Stimulated activated CD8-positive, alpha-beta memory T cell treated with anti-CD3 and anti-CD28 coated beads, Interleukin-2, amount 100 ng/mL, for 1 hour (primary cell): ENCODE measurements at places on chromosomes 12 and 14.

GRCh38 chr12:110004598-110004997 lies 5.4 kb downstream of the ANKRD13A start:
- no peak for DNase-seq

- DNase-seq: no peak
These were observed 419.9 kb upstream of the ATP2B1 start for GRCh38 chr12:90128526-90128925.

DNA sequence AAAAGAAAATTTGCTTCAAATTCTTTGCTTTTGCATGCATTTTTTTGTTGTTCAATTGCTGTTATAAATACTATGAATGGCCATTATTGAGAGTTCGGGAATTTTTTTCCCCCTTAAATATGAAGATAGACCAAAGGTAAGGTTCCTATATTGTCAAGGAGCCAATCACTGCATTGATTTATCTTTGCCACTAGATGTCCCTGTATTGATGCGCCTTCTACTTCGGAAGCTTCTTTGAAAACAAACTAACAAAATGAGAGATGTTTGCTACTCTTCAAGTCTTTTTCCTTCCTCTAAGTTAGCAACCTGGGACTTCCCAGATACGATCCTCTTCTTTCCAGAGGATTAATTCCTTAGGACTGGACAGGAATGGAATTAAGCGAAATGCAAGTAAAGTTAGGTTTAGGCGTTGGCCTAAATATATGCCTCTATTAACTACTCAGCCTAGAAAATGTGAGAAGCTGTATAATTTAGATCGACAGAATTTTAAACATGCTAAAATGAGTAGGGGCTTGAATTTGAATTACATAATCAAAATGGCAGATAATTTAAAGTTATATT lies 318.1 kb downstream of the AEBP2 start:
- DNase-seq: no peak

DNA sequence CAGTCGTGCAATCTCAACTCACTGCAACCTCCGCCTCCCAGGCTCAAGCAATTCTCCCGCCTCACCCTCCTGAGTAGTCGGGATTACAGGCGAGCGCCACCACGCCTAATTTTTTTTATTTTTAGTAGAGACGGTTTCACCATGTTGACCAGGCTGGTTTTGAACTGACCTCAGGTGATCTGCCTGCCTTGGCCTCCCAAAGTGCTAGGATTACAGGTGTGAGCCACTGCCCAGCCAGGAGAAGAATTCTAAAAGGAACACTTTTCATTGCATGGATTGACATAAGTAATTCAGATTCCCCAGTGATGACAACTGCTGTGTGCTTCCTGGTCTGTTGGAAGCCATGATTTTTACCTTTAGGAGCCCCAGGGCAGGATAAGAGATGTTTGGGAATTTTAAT lies 22.1 kb downstream of the DMAC2L start:
- DNase-seq: no peak

DNA sequence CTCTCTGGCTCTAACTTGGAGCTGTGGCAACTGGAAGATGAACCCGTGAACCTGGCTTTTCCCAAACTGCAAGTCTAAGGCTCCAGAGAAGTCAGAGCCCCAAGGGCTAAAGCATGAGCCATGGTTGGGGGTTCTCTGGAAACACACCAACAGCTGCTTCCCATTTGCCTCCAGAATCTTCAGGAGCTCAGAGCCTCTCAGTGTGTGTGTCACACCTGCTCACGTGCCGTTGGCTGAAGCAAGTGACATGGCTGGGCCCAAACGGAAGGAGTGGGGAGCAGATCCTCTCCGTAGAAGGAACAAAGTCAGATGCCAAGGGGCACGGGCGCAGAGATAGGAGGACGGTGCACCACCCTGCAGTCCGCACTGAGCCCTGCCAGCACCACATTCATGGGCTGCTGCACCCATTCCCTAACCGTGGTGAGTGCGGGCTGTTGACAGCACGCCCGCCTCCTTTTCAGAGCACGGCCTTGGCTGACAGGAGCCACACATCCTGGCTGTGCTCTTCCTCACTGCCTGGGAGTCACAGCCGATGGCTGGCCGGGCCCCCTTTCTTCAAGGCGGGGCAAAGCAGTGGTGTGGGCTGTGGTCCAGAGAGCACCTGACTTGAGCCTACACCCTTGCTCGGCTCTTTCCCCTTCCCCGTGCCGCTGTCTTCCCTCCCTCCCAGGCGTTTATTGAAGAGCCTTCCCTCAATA lies 16.6 kb upstream of the TRAF3 start:
- no peak for DNase-seq

DNA sequence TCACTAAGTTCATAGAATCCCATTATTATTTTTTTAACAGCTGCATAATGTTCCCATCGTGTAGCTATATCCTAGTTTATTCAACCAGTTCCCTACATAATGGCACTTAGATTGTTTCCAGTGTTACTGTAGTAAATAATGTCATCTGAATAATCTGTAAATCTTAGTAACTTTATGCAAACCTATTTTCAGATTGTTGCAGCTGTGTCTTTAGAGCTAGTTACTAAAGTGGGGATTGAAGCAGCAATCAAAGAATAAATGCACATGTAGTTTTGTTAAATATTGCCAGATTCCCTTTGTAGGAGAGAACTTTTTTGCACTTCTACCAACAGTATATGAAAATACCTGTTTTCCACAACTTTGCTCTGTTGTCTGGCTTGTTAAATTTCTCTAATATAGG lies 13.1 kb downstream of the ARID2 start:
- no peak for DNase-seq

- no peak for DNase-seq
These were observed 19.5 kb downstream of the GPR68 start for GRCh38 chr14:91225025-91225424.

DNA sequence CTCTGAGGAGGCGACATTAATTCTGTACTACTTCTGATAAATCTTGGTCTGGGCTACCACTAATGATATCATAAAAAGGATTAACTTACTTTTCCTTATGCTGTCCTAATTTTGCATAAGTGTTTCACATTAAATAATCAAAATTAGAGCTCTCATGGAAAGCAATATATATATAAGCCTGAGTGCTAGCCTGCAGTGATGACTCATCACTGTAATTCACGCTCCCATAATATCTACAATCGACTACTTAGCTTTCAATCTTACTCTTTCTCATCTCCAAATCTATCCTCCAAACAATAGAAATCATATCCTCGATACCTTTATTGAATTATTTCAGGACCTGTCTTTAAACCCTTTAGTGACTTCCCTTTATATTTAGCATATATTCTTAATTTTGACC lies 701.3 kb downstream of the RERGL start:
- DNase-seq: no peak

GRCh38 chr14:98368916-98369315 lies 903.1 kb downstream of the BCL11B start:
- DNase-seq: no peak

DNA sequence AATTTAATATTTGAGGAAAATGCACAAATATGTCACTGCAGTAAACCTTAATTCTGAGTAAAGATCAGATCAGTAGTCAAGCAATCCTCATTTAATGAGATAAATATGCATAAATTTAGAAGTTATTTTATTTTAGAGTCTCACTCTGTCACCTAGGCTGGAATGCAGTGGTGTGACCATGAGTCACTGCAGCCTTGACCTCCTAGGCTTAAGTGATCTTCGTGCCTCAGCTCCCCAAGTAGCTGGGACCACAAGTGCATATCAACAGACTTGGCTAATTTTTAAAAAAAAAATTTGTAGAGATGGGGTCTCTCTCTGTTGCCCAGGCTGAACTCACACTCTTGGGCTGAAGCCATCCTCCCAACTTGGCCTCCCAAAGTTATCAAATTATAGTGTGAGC lies 41.3 kb downstream of the LMO3 start:
- no peak for DNase-seq
